Stimulated activated CD4-positive, alpha-beta T cell treated with anti-CD3 and anti-CD28 coated beads, TNF-alpha, amount 100 ng/mL, for 24 hours (primary cell): ENCODE measurements at places on chromosomes 13 and 19.

DNA sequence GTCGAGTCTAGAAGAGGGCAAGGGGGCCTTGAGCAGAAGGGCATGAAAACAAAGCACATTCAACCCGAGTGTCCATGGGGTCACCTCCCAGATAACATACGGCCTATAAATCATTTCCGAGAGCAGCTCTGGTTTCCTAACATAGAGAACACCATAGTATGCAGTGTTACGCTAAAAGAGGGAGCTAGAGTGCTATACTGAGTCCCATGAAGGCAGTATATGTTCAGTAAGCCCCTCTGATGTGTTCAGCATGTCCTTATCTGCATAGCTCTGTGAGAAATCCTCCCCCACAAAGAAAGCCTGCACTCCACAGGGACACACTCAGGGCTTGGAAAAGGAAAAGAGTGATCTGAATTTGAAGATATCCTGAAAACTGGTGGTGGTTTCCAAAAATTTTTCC, 175.4 kb downstream of the FLT1 start:
- no peak for DNase-seq

DNA sequence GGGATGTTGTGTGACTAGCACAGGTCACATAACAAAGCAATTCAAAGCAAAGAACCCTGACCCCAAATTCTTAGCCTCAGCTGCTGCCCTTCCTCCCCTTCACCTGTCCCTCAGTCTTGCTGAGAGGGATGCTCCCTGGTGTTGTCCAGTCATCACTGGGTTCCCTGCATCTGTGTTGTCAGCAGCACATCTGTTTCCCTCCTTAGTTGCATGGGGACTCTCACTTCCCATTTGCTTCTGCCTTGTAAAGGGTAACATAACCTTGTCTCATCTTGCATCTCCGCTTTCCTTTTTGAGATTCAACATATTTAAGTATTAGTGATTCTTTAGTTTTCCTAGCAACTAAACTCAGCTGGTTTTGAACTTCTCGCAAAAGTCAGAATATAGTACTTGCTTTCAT, 54.0 kb downstream of the SPATA13 start:
- DNase-seq: no peak

- no peak for DNase-seq
Measured at GRCh38 chr13:112669881-112670499, 19.8 kb upstream of the ATP11A start.

DNA sequence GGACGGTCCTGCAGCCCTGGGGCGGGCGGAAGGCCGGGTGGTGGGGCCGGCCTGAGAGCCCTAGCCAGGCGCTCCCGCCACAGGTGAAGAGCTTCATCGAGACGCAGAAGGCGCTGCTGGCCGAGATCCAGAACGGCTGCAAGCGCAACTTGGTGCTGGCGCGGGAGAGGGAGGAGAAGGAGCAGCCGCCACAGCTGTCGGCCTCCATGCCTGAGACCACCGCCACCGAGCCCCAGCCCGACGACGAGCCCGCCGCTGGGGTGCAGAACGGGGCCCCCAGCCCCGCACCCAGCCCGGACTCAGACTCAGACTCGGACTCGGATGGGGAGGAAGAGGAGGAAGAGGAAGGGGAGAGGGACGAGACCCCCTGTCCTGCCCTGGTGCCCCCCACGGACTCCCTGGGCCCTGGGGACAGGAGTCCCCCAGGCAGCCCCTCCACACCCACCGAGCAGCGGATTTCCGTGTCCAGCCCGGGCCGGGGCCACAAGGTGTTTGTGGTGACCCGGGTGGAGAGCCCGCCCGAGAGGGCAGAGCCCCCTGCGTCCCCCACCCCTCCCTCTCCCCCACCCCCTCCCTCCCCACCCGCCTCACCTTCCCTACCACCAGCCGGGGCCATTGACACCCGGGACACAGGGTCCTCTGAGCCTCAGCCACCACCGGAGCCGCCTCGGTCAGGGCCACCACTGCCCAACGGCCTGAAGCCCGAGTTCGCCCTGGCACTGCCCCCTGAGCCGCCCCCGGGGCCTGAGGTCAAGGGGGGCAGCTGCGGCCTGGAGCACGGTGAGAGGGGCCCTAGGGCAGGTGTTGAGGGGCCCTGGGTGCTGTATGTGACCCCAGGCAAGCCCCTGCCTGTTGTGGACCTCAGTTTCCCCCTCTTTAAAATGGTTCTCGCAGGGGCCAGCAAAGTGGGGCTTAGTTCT, 15.3 kb downstream of the NKPD1 start:
- DNase-seq: no peak

- no peak for DNase-seq
Measured at GRCh38 chr19:47490031-47490430, 6.0 kb upstream of the KPTN start.

GRCh38 chr13:26220575-26220974, 1.5 kb downstream of the RNF6 start:
- DNase-seq: no peak

GRCh38 chr19:21314676-21315075, 14.5 kb downstream of the ZNF708 start:
- DNase-seq: no peak

- no peak for DNase-seq
Measured at GRCh38 chr13:70415136-70415535, 306.9 kb upstream of the KLHL1 start.

DNA sequence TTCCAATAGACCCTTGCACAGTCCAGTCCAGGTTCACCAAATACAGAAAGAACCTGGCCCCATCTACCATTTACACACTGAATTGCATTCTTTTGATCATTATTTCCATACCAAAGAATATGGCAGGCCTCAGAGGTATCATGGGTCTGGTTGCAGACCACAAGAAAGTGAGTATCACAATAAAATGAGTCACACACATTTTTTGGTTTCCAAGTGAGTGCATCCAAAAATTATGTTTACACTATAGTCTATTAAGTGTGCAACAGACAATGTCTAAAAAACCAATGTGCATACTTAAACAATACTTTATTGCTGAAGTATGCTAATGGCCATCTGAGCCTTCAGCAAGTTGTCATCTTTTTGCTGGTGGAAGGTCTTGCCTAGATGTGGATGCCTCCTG, 105.3 kb downstream of the SPACA7 start:
- DNase-seq: no peak

GRCh38 chr13:34640179-34640992, 301.7 kb upstream of the NBEA start:
- no peak for DNase-seq

GRCh38 chr13:75871059-75871458, 234.9 kb downstream of the LMO7 start:
- DNase-seq: no peak

GRCh38 chr13:98351636-98352035, 174.6 kb upstream of the RNF113B start:
- no peak for DNase-seq

GRCh38 chr19:5098646-5099045, 129.7 kb downstream of the KDM4B start:
- DNase-seq: no peak

DNA sequence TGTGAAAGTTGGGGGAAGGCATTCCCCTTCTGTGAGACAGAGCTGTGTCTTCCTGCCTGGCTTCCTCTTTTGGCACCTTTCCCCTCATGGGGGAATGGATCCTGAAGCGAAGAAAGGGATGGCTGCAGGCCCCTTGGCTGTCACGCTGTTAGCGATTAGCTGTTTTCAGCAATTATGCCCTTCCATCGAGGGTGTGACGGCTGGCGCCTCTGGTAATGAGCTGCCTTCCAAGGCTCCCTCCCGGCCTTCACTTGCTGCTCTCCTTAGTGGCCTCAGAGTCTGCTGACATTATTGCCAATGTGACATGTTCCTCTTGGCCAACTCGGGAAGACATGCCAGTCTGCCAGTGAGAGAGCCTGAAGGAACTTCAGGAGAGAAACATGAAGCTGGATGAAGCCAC, 162.1 kb downstream of the ZIC5 start:
- DNase-seq: no peak

DNA sequence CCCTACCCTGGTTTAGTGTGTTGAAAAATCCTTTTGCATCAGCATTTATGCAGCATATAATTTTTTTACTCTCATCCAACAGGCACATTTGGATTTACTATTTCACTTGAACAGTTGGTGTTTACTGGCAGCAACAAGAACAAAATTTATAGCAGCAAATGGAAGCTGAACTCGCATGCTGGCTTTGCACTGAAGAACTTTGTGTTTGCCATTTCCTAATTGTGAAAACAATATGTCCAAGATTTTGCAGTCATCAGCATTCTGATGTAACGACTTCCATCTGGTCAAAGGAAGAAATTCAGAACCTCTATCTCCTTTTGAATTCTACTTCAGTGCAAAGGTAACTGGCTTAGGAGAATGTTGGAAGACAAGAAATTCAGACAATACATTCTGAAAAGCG, 131.0 kb downstream of the DLEU7 start:
- no peak for DNase-seq

- DNase-seq: no peak
Measured at GRCh38 chr13:60491531-60491930, 94.5 kb downstream of the TDRD3 start.

DNA sequence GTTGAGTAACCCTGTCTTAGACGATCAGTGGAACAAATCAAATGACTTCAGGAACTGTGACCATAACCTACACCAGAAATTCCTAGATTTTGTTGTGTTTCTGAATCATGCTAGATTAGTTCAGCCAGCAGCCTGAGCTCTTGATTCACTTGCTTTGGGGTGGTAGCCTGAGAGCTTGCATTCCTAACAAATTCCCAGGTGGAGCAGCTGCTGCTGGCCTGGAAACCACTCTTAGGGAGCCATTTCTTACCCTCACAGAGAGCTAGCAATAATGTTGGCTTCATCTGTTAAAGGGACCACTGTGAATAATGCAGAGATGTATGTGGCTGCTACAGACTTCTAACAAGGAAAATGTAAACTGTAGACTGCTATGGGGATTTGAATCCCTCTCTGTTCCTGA, 388.1 kb upstream of the PRR20A start:
- no peak for DNase-seq

GRCh38 chr13:66794340-66795031, 435.6 kb downstream of the PCDH9 start:
- no peak for DNase-seq

GRCh38 chr13:92255526-92255925, 857.1 kb downstream of the GPC5 start:
- no peak for DNase-seq

DNA sequence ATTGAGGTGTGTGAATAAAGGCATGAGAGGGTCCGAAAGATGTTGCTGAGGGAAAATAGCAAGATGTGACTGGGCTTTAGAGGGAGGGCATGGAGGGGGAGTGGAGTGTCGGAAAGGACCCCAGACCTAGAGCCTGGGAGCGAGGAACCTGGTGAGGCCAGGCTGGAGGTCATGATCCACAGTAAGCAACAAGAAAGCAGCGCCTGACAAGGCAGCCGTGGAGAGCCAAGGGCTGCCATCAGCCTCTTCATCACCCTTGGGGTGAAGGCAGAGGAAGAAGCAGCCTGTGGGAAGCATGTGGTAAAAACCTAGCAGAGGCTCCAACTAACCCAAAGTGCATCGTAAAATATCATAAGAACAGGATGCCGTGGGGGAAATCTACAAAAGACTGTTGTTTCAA, 162.8 kb upstream of the SOX1 start:
- DNase-seq: no peak

GRCh38 chr19:41528106-41528505, 47.9 kb upstream of the CEACAM21 start:
- no peak for DNase-seq

DNA sequence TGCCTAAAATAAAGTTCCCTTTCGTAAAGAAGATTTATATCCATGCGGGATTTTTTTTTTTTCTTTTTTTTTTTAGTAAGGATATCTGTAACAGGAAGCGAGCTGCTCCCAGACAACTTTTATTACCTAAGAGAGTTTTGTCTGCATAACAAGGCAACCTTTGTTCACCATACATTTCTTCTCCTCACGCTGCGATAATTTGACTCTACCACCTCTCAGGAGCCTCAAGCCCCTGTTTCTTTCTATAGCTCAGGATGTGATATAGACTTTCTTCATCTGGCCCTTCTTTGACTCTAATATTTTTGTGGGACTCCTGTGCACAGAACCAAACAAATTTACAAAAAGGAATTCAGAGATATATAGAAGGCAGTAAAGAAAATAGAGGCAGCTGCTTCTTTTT, 1053.7 kb upstream of the SPRY2 start:
- DNase-seq: no peak

GRCh38 chr19:11127905-11128304, 27.7 kb downstream of the SPC24 start:
- no peak for DNase-seq

GRCh38 chr13:79973533-79973963, 367.4 kb downstream of the SPRY2 start:
- DNase-seq: no peak

DNA sequence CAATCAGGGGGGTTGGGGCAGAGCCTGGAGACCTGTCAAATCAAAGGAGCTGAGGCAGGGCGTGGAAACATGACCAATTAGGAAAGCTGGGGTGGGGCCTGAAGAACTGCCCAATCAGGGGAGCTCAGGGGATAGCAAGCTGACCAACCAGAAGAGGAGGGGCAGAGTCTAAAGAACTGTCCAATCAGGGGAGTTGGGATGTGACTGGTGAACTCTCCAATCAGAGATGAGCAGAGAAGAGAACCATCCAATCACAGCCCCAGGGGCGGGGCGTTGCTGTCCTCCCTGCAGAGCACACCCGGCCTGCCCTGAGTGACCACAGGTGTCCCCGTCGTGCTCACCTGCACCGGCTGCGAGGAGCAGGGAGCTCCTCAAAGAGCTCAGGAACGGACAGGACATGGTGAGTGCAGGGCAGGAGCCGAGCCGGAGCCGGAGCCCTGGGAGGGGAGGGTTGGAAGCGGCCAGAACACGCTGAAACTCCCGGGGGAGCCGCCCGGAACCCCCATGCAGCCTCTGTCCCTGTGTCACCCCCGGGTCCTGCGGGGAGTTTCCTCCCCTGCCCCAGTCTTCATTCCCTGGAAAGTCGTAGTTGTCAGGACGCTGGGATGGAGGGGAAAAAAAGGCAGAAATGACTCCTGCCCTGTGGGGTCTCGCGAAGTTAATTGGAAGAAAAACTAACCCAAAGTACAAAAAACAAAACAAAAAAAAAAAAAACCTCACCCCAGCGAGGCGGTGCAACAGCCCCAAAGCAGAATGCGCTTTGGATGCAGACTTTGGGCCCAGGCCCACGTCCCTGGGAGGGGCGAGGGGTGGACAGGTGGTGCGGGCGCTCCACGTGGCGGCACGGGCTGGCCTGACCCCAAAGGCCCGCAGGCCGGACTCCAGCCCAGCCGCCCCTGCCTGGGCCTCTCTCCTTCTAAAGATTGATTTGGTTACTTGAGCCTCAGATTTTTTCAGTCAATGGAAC, at the start of gene ZNF556:
Gene ZNF556, plus strand, starts transcription at position 311 of the 967 bp plus-strand sequence. Its CDS starts 87 bp downstream, at position 398.
- DNase-seq: no peak

DNA sequence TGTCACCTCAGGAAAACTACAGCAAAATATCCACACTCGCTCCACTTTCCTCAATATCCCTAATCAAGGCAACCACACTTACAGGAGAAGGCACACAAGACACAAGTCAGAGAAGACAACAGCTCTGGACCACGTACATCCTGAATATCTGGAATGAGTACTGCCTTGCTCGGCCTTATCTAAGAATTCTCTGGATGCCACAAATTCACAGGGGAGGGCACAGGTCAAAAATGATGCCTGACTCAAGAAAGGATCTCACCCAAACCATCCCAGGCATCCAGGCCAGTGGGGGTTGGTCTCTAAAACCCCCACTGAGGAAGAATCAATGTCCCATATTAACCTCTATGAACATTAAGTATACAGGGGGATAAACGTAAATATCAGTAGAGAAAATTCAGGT, 29.9 kb downstream of the ATP7B start:
- DNase-seq: no peak
